ENCODE measurements at places on chromosomes 3 and 15.

DNA sequence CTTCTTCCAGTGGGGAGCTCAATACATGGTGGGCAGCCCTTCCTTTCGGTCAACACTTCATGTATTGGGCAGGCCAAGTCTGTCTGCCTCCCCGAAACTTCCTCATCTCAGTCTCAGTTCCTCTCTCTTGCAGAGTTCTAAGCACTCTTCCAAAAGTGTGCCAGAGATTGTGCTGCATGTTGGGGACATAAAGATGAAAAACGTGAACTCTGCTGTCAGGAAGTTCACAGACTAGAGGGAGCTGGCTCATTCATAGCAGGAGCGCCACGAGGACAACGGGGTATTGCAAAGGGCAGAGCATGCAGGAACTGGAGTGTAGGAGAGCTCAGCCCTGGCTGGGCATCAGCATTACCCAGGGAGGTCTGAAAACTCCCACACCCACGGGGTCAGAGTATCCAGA is 15.3 kb upstream of the EPHB3 start:
- DNase-seq = peak; percentile 76

DNA sequence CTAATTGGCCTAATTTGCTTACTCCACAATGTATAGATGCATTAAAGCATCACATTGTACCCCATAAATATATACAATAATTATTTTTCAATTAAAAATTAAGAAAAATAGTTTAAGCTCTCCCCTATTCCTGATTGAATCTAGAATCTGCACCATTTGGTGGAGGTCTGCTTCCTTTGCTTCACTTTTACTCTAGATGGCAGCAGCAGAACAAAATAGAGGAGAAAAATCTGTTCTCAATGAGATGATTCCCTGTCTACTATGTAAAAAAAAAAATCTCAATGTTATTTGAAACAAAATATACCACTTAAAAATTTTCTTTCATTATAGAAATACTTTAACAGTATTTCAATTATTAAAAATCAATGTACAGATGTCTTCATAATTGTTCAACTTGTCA is 109.6 kb upstream of the FXR1 start:
- peak; percentile 40 for DNase-seq

- DNase-seq = no peak
These were observed 234.8 kb downstream of the NR2F2 start for GRCh38 chr15:96565266-96565665.

- no peak for DNase-seq
These were observed 31.9 kb upstream of the THSD4 start for GRCh38 chr15:71083349-71083748.

DNA sequence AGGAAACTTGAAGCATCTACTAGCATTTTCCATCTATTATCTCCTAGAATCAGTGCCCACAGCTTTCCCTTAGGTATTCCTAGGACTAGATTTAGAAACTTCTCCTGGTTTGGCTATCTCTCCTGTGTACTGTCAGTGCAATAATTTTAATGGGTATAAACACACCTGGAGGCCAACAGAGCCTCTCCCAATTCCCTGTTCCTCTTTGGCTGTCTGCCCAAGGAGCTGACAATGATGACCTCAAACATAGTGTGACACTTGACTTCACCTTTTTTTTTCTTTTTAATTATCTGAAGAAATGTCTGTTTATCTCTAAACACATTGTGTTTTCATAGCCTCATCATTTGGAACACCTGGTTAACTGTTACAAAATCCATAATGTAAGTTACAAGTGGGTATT is 754.5 kb upstream of the ALCAM start:
- DNase-seq = no peak

DNA sequence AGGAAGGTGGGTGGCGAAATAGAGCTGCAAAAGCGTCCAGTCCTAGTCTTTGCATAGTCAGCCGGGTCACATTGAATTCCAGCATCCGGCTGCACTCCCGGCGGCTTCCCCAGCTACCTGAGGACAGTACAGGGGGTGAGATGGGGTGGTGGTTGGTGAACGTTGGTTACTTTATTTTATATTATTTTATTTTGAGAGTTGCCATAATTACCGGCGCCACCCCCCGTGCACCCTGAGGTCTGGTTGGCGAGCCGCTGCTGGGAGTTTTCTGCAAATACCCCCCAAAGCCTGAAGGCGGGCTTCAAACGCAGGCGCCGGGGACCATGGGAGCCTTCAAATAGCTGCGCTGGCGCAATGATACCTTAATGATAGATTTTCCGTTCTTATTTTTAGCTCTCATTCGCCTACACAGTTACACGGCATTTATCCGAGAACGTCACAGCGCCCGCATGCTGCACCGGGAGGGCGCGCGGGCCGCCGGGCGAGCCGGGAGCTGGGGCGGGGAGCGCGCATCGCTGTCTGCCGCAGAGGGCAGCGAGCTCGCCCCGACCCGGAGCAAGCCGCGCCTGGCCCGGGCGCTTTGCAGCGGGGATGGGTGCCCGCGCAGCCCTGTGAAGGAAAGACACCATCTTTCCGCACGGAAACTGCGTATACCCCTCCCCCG is 756 bp upstream of the RASGRF1 start:
- peak; percentile 62 for DNase-seq

- no peak for DNase-seq
These were observed 73.0 kb upstream of the TPM1 start for GRCh38 chr15:62969442-62970089.

DNA sequence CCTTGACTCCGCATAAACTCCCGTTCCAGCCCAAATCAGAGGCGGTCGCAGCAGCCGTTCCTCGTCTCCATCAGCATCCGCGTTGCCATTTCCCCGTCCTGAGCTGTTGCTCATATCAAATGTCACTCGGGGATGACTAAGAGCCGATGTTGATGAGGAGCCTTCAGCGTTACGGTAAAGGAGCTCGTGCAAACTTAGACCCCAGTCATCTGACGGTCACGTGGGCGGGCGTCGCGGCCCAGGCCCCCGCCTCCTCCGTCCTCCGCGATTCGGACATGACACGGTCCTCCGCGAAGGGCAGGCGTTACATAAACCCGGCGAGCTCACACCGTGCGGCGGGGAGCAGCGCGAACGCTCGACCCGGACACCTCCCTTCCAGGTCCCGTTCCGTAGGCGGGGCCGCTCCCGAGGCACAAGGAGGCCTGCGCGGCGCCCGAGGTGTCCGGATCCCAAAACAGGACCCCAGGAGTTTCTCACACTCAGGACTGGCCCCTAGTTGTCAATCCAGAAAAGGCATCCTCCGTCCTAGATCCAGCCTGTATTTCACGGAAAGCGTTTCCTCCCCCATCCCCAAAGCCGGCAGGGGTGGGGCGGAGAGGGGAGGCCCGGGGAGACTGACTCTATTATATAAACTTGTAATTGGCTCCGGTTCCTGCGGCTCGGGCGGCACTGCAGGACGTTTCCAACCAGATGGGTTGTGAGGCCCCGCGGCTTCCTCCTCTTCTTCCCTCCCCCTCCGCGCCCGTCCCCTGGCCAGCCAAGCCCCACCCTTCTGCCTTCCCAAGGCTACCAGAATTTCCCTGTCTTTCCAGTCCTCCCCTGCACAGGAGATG is 100.0 kb upstream of the IGF1R start:
- peak; percentile 69 for DNase-seq

DNA sequence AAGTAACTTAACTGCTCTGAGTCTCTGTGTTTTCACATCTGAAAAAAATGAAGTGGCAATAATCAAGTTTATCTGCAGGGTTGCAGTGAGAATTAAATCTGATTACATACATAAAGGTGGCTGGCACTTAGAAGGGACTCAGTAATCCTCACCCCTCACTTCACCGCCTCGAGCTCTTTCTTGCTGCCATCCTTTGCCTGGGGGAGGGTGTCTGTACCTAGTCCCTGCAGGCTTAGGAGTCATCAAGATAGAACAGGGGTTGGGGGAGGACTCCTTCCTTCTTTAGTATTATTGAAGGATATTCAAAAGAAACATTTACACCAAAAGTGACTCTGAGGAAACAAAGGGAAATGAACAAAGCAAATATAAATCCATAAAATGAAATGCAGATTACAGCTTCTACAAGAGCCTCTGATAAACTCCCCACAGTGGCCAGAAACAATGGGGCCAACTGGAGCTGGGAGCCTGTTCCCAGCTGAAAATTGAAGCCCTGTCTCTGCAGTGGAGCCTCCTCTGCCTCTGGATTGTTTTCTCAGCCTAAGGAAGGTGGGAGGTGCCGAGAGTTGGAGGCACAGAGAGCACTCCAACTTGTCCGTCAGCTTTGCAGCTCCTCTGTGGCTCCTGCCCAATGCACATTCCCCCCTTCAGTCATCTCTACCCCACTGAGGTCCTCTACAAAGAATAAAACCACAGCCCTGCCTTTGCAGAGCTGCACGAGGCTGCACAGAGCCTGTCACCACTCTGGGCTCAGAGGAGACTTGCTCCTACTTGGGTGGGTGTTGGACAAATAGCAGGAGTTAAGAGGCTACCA is 41.8 kb downstream of the CRYGS start:
- no peak for DNase-seq

GRCh38 chr15:45307230-45307924 is 55.3 kb downstream of the SLC28A2 start:
- peak; percentile 58 for DNase-seq

DNA sequence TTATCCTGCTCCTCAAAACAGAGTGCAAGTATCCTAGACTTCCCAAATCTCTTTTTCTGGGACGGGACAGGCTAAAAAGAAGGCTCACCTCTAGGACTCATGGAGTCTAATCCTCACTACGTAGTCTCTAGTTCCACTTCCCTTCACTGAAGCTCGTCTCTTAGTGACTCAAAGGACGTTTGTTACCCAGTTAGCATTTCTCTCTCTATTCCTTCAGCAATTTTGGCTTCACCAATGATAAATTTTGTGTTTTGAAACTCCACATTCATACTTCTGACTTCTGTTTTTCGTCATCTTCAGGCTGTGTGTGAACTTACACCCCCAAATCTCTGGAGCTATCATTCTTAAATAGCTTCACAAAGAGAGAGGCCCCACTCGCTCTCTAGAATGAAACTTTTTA is 627.1 kb downstream of the NAALADL2 start:
- no peak for DNase-seq

GRCh38 chr3:50254577-50255250 is 14.2 kb upstream of the SEMA3B start:
- DNase-seq = no peak

DNA sequence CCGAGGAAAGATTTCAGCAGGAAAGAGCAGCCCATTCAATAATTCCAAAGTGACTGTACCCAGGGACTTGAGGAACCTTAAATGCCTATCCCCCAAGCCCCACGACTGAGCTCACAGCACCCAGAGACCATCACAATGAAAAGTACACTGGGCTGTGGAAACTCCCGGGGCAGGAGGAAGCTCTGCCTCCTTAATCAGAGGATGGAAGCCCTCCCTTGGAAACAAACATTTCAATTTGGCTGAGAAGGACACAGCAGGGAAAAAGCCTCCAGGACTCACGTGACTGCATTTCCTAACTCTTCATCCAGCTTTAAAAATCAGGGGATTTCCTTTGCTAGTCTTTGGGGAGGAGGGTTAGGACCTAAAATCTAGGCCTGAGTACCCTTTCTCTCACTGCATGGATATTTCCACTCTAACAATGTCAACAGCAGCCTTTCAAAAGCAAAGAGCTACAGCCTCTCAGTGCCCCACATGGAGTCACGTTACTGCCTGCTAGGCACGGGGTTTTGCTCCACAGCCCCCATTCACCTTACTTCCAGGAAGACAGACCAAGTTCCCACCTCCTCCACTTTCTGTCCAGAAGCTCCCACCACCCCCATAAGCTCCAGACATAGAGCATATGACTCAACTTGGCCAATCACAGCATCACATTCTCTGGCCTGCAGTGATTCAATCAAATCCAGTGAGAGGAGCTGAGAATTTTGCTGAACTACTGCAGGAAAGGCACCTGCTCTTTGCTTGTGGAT is 68.9 kb upstream of the WNT5A start:
- DNase-seq = peak; percentile 7

GRCh38 chr3:194987571-194988494 is 283.1 kb downstream of the XXYLT1 start:
- DNase-seq = no peak

GRCh38 chr3:16809993-16810392 is 74.8 kb upstream of the PLCL2 start:
- no peak for DNase-seq

- no peak for DNase-seq
These were observed 429.5 kb downstream of the NAALADL2 start for GRCh38 chr3:175288621-175289020.

DNA sequence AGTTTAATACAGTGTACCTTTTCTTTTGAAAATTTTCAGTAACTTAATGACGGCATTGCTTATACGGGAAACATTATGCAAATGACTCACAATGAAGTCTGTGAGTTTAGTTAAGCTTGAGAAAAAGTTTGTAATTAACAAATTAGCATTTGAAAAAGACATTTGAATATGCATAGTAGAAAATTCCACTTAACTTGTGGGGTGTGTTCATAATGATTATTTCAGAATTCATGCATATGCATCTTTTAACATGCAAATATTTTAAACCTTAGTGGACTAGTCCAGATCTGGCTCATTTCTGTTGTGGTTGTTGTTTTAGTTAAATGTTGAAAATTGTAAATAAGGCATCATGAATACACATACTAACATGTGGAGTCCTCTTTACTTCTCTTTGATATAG is 239.4 kb downstream of the ROBO2 start:
- no peak for DNase-seq

DNA sequence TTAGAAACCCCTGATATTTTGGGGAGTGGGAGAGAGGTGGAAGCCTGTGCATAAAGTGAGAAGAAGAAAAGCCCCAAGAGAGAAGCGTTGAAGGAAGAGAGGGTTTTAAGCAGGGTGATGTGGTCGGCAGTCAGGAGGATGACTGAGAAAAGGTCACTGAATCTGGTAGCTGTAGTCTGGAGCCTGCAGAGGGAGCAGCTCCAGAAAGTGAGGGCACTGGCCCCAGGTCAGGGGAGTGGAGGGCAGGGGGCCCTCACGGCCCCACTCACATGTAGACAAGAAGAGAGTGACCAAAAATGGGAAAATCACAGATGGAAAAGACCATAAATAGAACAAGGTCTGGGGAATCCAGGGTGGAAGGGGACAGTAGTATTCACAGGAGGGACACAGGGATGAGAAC is 105.5 kb downstream of the RYK start:
- DNase-seq = no peak

GRCh38 chr3:20974396-20974795 is 776.6 kb downstream of the ZNF385D start:
- no peak for DNase-seq

GRCh38 chr3:148068466-148068865 is 629.2 kb upstream of the AGTR1 start:
- no peak for DNase-seq

DNA sequence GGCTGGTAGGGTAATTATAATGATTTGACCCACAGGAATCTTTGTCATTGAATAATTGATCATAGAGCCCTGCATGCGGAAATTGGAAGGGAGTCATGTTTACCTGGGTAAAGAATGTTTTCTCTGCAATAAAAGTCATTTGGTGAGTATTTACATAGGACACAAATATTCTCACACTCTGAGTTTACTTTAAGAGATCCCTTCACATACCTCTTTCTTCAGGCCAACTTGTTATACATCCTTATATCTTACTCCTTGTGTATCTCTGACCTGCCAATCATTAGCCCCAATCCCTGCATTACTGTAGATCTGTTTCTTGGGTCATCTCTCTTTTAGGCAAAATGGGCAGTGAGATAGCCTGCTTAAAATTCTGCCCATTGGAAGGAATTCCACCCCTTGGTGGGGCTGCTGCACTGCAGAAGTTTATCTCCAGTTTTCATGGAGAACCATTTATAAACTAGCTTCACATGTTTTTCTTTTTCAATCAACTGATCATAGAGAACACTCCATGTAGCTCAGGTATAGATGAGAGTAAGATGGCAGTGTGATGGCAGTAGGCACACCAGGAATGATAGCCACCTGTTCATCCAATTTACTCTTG is 46.2 kb downstream of the ILDR1 start:
- DNase-seq = no peak

GRCh38 chr3:40173227-40173721 is 136.2 kb upstream of the EIF1B start:
- DNase-seq = peak; percentile 96
